Nephron progenitor cell (in vitro differentiated cells): ENCODE measurements at places on chromosomes 6 and 20.

GRCh38 chr6:11083956-11084355 lies 9.7 kb upstream of the SMIM13 start:
- DNase-seq: no peak

- DNase-seq: no peak
These were observed 135.6 kb upstream of the HDGFL1 start for GRCh38 chr6:22433745-22434144.

GRCh38 chr20:4141291-4142240 lies 126.2 kb upstream of the RNF24 start:
- DNase-seq: no peak

DNA sequence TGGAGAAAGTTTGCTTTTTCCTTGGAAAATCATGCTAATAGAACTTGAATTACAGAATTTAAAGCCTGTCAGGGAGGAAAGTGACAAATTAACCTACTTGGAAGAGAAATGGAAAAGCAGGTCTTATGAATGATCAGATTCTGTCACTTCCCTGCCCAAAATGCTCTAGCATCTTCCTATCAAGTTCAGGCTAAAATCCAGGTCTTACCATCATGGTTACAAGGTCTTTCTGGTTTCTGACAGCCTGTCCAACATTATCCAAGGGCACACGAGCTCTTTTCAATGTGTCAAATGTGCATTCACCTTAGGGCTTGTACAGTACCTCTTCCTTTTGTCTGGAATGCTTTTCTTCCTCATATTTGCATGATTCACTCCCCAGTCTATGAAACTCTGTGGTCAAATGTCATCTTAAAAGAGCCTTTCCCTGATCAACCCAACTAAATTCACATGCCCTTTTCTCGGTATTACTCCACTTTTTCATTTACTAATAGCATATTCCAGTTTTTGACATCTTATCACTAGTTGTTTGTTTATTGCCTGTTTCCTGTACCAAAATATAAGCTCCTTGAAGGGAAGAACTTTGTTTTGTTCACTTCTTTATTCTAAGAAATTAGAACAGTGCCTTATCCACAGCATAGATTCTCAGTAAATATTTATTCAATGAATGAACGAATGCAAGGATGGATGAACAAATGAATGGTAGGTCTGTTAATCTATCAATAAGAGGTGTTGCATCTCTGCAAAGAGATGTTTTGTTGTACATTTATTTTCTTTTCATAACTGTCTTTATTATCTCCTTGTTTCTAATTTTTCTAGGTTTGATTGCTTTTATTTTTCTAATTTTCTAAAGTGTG lies 139.5 kb downstream of the BCAS1 start:
- no peak for DNase-seq

GRCh38 chr20:62570897-62571668 lies 71.2 kb upstream of the SLCO4A1 start:
- DNase-seq: no peak

GRCh38 chr6:163719028-163719742 lies 304.7 kb downstream of the QKI start:
- DNase-seq: no peak

- no peak for DNase-seq
These were observed 272.6 kb downstream of the TSHZ2 start for GRCh38 chr20:53244711-53245110.

GRCh38 chr20:47049771-47050170 lies 155.1 kb downstream of the EYA2 start:
- DNase-seq: no peak

GRCh38 chr6:116047173-116047933 lies 13.3 kb downstream of the FRK start:
- no peak for DNase-seq

DNA sequence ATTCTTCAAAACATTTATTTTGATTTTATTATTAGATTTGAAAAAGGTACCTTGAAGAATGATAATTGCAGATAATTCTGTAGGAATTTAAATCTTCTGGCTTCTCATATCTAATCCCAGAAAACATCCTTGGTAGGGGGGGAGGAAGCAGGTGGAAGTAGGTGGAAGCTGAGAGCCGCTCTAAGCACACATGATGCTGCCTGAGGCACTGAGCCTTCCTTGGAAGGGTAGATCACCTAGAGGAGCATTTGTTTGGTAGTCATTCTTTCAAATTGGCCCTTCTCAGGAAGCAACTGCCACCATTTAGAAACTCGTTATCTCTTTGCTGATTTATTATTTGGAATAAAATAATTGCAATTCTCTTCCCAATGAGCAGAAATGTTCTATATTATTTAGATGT lies 623.3 kb downstream of the CD109 start:
- no peak for DNase-seq

DNA sequence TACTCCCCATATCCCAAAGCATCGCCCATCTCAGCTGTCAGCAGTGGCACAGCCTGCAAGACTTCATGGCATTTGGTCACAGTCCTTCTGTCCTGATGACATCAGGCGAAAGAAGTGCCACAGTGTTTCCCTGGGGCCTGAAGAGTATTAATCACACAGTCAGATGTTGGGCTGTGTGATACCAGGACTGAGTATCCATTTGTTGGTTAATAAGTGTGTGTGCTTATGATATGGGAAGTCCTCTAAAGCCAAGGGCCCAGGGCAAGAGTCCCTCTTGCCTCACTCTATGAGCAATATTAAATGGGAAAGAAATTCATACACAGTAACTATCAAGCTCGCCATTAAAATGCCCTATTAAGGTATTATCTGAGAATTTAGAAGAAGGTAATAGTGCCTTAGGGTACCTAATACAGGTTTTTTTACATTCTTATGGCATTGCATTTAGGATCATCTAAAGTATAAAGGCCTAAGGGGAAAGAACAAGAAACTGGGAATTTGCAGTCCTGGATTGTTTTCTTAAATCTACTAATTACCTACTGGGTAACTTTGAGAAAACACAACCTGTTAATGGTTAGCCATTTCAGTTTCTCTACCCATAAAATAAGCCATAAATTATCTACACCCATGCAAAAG lies 204.1 kb upstream of the PREP start:
- DNase-seq: no peak

DNA sequence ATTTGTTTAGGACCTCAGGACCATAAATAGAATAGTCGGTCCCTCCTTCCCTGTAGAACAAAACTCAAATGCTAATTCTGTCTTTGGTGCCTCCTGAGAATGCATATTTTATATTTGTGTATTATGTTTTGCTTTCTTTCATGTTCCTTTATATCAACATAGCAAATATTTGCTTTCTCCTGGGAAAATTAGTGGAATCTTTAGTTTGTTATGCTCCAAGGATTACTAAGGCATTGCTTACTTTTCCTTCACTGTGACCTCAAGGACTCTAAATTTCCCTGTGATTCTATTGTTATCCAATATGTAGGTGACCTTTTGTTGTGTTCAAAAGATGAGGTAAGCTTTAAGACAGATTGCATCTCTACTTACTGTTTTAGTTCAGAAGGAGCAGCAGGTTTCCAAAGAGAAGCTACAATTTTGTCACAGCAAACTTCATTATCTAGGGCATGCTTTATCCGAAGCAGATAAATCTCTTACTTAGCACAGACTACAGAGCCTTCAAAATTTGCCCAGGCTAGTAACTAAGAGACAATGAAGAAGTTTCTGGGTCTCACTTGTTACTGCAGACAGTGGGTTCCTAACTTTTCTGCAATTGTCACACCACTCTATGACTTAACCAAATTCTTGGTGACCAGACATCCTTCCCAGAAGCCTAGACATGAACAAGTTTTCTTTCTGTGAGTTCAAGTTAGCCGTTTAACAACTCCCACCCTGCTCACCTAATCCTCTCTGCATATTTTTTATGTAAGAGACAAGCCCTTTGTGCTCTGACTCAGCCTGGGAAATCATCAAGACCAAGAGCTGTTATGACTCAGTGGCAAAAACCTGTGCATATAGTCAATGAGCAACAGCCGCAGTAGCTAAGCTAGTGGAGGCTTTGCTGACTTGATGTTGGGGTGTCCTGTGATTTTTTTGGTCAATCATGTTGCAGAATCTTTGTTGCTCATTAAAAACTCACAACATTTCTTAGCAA lies 378.8 kb downstream of the QKI start:
- DNase-seq: no peak

DNA sequence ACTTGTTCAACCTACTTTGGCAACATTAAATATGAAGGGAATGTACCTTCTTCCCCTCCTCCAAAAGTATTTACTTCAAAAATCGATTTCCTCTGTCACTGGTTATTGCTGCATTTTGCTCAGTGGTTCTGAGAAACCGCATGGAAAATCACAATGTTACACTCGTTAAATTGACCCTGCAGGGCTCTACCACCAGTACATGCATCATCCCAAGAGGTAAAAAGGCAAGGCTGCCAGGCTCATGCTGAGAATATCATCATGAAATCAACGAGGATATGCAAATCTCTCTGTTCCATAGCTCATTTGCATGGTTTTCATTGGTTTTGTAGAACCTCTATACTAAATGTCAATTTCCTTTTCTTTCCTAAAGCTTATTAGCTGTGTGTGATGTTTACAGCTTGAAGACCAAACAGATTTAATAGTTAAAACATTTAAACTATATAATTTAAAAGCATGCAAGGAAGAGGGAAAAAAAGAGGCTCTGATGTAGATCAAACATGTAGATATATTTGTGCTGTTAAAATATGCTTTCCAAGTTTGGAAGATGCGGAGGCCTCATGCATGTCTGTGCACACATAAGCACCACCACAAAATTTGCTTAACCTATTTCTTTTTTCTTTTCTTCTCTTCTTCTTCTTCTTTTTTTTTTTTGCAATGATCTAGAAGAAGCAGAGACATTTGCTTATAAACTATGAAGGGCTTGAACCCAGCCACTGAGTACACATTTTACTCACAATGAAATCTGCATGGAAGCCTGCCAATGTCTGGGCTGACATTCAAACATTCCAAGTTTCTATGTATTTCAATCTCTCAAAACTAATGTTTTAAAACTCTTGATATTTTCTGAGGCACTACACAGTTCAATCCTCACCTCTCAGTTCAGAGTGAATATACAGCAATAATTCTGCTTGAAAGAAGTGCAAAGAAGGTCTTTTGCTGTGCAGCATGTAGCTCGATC lies 194.0 kb downstream of the GMPR start:
- no peak for DNase-seq

GRCh38 chr6:143872201-143872600 lies 7.9 kb downstream of the ZC2HC1B start:
- no peak for DNase-seq

DNA sequence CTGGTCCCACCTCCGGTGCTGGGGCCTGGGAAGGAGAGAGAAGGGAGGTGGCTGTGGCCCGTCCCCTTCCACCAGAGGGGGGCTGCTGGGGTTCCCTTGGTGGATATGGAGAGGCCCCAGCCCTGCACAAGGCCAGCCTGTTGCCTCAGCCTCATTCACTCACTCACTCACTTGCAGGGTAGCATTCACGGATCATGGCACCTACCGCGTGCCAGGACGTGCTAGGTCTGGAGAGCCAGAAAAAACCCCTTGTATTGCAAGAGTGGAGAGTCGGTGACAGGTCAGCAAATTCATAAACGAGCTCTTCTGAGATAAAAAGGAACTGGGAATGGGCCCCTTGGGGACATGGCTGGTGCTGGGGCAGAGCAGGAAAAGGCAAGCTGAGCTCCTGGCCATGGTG lies 6.4 kb upstream of the ZBTB46 start:
- no peak for DNase-seq

- DNase-seq: no peak
These were observed 794.3 kb downstream of the PHF3 start for GRCh38 chr6:64429926-64430325.
